NB4 (cell line): ENCODE measurements at places on chromosomes 4 and X.

DNA sequence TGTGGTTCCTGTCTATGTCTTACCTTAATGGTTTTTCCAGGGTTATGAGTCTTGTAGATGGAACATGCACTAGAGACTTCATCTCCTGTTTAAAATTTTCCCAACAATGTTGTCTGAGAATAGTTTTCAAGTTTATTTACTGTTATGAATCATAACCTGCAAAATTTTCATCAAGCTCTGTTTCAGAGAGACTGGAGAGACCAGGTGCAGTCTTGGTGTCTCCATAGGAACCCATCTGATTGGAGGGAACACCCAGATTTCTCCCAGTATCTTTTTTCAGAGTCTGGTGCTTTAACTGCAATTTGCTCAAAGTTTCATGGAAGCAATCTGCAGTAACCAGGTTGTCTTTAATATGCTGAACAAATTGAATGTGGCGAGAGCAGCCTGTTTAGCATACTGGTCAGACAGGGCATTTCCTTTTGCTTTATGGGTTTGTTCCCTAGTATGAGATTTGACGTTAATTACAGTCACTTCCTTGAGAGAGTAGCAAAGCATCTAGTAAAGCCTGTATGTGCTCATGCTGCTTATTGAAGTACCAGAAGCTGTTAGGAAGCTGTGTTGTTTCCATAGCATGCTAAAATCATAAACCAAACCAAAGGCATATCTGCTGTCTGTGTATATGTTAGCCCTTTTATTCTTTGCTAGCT lies 18.8 kb upstream of the VSIG1 start:
- no peak for DNase-seq

DNA sequence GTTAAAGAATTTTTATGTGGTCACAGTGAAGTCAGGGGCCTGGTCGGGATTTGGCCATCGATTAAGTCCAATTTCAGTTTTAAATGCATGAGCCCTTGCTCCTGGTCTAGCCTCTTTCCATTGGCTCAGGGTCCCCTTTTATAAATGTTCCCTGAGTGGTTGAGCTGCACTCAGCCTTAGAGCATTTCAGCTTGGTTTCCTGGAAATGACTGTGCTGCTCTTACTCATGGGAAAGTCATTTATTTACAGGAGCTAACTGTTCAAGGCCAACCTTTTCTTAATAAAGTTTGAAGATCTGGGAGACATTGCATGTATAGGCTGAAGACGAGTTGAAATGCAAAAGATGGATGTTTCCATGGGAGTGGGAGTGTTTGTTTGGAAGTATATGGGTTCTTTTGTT lies 98.8 kb upstream of the CLNK start:
- no peak for DNase-seq

GRCh38 chr4:48324281-48324680 lies 17.0 kb upstream of the SLAIN2 start:
- DNase-seq, result no peak

- no peak for DNase-seq
These were observed 32.7 kb upstream of the WFS1 start for GRCh38 chr4:6236816-6237390.

- DNase-seq, result peak; percentile 32
These were observed 46.0 kb upstream of the MGST2 start for GRCh38 chr4:139619644-139620043.

DNA sequence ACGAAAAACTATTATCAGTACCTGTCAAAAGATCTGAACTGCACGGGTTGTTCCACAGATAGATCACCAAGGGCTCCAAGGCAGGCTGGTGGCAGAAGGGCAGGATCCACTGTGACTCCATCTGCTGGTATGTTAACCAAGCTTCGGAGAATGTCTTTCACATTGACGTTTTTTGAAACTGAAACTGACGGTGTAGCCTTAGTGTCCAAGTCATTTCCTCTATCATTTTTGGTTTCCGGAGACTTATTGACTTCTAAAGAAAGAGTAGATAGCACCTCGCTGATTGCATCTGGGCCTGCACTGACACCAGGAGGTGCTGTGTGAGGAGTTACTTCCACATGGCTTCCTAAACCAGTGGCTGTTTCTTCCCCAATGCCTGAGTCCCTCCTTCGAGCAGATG lies 186.9 kb downstream of the LRBA start:
- no peak for DNase-seq

DNA sequence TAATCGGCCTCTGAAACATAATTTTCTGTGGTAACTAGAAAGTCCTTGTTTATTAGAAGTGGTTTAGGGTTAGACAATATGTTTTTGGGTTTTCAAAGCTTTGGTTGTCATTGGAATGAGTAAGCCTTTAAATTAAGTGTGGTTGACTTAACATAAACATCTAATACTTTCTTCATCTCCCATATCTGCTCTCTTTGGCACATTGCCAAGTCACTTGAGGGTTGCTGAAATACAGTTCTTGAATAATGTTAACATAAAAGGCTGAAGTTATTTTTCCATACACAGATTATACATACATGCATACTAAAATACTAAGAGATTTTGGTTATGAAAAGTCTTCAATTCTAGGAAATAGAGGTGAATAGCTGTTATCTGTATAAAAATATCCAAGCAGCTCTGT lies 241.7 kb upstream of the BMP3 start:
- DNase-seq, result peak; percentile 2

DNA sequence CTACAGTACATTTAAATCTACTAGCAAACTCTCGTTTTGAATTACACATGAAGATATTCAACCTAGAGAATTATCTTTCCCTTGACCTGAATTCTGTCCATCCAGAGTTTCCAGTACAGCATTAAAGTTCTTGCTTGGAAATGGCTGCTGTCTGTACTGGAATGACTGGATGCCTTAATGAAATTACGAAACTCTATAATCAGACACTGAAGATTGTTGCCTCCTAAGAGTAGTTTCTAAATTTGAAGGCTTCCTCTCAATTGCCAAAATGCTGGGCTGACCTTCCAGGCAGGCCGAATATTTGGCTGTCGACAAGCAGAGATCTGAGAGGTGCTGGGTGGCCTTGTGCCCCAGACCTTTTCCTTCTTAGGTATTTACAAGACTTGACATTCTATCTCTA lies 215.1 kb upstream of the GPC4 start:
- no peak for DNase-seq

GRCh38 chrX:69305333-69306062 lies 140.2 kb upstream of the PJA1 start:
- no peak for DNase-seq

DNA sequence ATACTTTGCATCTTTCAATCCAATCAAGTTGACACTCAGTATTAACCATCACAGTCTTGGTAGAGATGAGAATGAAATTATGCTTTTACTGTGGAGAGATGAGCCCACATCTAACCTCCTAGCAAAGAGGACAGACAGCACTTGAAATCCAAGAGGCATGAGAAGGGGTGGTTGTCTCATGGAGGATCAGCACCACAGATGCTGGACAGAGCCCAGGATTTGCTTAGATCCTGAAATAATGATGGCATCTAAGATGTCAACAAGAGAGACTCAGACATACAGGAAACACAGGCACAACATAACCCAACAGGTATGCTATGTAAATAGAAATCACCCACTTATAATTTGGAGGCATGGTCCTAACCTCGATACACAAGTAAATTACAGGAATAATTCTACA lies 74.3 kb upstream of the VCX2 start:
- DNase-seq, result peak; percentile 7

DNA sequence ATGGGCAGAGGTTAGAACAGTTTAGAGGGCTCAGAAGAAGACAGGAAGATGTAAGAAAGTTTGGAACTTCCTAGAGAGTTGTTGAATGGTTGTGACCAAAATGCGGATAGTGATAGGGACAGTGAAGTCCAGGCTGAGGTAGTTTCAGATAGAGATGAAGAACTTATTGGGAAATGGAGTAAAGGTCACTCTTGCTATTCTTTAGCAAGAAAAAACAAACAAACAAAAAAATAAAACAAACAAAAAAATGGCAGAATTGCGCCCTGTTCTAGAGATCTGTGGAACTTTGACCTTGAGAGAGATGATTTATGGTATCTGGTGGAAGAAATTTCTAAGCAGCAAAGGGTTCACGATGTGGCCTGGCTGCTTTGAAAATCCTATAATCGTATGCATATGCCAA lies 185.1 kb upstream of the SFRP2 start:
- no peak for DNase-seq
